GM19239 (cell line): ENCODE measurements at places on chromosomes 12 and 14.

DNA sequence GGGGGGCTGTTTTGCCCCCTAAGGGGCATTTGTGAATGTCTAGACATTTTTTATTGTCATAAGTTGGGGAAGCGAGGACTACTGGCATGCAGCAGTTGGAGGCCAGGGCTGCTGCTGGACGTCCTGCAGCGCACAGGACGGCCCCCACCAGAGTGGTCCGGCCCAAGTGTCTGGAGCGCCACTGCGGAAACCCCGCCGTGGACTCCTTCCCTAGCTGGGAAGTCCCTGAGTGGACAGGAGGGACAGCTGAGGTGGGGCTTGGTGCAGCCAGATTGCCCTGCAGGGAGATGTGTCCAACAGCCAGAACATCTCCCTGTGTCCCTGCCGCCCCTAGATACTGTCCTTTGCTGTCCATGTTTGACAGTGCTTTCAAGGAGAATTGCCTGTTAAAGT, 5.5 kb downstream of the CKB start:
- no peak for DNase-seq

- no peak for DNase-seq
Measured at GRCh38 chr14:104162495-104162894, 24.1 kb downstream of the KIF26A start.

DNA sequence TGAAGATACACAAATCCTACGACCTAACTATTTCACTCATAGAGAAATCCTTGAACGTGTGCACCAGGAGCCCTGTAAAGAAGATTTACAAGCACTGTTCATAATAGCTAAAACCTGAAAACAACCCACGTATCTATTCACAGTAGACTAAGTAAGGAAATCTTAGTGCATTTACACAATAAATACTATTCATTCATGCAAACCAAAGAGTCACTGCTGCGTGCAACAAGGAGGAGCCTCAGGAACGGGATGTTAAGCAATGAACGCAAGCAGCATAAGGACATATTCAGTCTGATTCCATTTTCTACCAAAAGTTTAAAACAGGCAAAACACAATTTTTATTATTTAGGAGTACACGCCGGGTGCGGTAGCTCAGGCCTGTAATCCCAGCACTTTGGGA, 176.6 kb downstream of the TTC7B start:
- DNase-seq = no peak

GRCh38 chr12:26046203-26046602, 78.6 kb downstream of the BHLHE41 start:
- DNase-seq = no peak
